ENCODE measurements at places on chromosomes 12 and 14.

DNA sequence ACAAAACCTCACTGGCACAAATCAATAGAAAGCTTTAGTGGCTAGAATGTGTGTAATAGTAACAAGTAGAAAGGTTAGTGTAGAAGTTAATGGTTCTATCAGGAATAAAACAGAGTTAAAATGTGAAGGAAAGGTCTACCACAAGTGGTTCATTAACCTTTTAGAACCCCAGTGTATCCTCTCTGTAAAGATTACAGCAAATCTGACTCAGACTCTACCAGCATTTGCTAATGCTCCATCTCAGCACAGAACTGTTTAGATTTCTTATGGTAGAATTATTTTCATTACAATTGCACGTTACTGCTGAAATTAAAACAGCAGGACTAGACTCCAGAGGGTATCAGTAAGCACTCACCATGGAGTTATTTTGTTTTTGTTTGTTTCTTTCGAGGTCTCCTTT lies 609.0 kb upstream of the LMO3 start:
- DNase-seq = no peak

DNA sequence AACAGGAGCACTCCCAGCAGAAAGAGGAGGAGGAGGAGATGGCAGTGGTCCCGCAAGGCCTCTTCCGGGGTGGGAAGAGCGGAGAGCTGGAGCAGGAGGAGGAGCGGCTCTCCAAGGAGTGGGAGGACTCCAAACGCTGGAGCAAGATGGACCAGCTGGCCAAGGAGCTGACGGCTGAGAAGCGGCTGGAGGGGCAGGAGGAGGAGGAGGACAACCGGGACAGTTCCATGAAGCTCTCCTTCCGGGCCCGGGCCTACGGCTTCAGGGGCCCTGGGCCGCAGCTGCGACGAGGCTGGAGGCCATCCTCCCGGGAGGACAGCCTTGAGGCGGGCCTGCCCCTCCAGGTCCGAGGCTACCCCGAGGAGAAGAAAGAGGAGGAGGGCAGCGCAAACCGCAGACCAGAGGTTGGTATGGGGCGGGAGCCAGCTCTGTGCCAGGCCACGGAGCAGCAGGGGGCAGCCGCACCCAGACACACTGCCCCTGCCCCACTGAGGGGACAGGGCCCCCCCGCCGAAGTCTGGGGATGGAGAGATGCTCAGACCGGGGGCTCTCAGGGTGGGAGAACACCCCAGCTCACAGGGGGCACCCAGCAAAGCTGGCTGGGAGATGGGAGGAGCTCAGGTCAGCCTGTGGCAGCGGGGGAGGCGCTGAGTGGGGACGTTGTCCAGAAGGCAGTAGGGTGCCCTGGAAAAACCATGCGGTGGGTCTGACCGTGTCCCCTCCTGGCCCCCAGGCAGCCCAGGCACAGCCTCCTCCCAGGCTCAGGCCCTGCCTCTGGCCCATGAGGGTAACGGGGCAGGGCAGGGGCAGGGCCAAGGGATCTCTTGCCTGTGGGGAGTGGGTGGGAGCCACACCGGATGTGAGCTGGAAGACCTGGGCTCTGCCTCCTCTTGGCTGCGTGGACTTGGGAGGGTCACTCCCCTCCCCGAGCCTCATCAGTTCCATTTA lies 9.8 kb downstream of the CHGA start:
- DNase-seq = no peak

DNA sequence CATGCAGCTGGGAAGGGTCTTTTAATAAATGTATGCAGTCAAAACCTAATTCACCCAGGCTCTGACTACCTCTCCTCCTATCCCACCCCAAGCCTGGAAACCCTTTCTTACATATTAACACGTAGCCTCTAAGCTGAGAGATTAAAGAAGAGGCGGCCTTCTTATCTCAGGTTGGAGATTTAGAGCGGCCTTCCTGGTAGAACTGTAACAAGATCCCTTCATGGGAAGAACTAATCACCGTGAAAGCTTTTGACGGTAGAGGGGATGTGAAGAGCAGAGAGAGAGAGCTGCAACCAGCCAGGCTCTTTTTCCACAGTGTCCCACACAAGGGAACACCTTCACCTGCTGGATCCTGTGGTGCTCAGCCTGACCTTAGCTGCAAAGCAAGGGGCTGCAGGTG lies 367.4 kb downstream of the MED13L start:
- no peak for DNase-seq

- DNase-seq = no peak
Measured at GRCh38 chr14:79997509-79998208, 213.6 kb downstream of the DIO2 start.

DNA sequence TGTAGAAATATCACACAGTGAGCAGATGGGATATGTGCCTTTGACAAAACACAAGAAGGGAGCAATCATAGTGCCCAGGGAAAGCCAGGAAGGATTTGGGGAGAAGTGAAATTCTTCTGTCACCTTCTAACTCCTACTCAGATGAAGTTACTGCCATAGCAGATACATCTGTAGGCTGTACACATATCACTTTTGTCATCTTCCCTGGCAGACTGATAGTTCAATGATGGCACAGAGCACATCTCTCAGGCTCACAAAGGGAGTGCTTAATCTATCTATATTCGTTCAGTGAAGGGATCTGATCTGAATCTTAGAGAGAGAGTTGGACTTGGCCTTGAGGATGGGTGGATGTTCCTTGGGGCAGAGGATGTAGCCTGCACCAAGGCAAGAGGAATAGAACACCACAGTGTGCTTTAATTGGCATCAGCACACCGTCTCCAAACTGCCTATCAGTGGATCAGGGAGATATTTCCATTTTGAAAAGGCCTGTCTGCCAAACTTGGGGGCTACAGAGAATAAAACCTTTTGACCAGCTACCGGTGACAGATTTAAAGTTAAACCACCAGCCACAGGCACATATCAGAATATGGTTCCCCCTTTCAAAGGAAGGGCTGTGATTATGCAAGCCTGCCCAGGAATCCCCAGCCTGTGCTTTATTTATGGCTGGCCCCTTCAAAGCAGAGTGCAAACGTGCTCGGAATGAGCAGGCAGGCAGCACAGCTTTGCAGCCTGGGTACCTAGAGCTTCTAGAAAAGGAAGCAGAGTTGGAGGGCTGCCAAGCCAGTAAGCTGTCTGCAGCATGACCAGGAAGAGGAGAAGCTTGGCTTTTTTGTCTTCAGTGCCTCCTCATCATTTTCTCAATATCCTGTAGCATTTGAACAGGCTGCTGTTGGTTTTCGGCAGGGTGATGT lies 165.5 kb upstream of the DYRK2 start:
- peak; percentile 49 for DNase-seq

DNA sequence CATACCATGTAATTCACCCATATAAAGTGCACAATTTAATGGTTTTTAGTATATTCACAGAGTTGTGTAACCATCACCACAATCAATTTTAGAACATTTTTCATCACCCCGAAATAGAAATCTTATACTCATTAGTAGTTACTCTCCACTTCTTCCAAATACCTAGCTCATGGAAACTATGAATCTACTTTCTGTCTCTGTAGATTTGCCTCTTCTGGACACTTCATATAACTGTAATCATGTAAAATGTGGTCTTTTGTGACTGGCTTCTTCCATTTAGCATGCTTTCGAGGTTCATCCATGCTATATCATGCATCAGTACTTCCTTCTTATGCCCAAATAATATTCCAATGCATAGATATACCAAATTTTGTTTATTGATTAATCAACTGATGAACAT lies 10.8 kb downstream of the DNAI7 start:
- DNase-seq = no peak

DNA sequence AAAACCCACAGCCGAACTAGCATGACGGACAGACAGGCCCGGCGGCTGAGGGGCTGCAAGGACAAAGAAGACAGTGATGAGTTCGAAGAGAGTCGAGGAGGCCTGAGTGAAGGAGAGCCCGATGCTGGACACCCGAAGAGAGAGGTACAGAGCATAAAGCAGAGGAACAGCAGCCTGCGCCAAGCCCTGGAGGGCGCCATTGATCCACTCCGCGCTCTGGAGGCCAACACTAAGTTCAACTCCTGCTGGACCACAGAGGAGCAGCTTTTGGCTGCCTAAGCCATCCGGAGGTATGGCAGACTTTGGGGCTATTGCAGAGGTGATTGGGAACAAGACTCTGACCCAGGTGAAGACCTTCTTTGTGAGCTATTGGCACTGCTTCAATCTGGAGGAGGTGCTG lies 7.8 kb upstream of the PLXNC1 start:
- no peak for DNase-seq

DNA sequence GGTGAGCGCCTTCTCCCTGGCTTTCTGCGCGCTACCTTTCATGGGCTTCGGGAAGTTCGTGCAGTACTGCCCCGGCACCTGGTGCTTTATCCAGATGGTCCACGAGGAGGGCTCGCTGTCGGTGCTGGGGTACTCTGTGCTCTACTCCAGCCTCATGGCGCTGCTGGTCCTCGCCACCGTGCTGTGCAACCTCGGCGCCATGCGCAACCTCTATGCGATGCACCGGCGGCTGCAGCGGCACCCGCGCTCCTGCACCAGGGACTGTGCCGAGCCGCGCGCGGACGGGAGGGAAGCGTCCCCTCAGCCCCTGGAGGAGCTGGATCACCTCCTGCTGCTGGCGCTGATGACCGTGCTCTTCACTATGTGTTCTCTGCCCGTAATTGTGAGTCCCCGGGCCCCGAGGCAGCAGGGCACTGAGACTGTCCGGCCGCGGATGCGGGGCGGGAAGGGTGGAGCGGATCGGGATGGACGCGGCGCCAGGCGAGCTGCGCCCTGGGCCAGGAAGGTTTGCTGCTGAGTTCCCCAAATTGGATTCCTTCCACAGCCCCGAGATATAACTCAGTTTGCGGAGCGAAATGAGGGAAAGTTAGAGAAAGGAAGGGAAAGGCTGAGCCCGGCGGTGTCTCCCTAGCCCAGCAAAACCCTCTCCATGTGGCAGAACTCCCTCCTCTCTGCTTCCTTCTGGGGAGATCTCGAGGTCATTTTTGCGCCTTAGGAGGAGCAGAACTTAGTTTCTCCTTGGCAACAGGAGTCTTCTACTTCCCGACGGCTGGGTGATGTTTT lies 972 bp downstream of the PTGDR start:
- DNase-seq = no peak

DNA sequence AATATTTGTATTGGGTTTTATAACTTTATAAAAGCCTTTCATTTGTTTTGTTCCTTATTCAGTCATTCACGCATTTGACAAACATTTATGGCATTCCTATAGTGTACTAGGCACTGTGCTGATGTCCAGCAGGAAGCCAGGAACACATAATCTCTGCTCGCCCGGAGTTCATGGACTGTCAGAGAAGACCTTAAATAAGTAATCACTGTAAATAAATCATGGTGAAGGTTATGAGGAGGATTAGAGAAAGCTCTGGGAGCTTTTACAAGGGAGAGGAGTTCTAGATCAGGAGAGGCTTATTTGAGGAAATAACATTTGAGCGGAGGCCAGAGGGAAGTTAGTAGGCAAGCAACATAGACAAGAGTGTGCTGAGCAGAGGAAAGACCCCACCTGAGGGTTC lies 1.4 kb upstream of the RDH11 start:
- DNase-seq = no peak

- no peak for DNase-seq
Measured at GRCh38 chr14:94139006-94139405, 9.6 kb upstream of the IFI27L2 start.

DNA sequence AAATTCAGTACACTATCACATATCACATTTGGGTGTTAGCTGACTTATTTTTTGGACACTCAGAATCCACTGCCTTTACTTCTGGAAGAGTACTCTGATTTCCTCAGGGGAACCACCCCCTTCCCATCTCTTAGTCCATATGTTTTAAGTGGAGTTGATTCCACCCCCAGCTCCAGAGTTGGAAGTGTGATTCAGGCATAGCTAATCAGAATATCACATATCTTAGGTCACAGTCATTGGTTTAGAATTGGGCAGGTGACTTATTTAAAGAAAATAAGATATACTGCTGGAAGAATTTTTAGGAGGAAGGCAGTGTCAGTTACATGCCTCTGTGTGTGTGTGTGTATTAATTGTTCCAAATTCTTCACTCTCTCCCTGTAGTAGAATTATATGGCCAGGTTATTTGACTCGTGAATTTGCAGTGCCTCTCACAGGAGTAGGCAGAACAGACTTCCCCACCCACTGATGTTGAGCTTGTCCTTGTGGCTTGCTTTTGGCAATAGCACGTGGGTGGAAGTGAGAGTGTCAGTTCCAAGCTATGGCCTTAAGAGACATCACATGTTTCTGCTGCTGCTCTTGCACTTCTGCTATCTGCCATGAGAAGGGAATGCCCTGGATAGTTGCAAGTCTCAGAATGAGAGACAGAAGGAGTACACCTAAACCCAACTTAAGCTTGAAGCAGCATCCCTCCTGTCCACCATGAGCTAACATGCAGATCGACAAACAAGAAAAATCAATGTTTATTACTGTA lies 6.4 kb upstream of the GAS2L3 start:
- DNase-seq = no peak

DNA sequence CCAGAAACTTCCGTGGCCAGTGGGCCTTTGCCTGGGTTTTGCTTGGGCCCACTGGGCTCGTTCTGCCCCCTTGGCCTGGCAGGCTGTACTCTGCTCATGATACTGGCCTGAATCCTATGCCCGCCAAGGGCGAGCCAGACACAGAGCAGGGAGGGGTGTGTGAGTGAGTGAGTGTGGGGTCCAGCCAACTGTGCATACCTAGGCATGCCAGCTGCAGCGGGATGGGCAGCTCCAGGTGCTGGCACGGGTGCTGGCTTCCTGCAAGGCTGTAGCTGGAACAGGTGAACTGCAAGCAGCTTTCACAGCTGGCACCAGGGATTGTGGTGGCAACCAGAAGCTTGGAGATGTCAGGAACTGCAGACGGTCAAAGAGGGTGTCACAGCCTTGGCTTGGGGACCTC lies 1276.4 kb downstream of the SLC16A7 start:
- no peak for DNase-seq

DNA sequence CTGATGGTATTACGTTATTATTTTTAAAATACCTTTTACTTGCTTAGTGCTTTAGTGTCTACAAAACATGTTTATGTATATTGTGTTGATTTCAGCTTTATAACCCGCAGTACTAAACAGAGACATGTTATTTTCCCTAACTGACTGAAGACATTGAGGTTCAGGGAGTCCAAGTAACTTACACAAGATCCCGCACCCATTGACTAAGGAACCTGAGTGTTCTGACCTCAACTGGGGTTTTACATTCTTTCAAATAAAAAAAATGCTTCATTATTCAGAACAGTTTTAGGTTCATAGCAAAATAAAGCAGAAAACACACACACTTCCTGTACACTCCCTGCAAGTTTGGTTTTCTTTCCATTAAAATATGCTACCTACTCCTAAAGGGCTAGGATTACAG lies 60.4 kb upstream of the METAP2 start:
- DNase-seq = no peak

- DNase-seq = no peak
Measured at GRCh38 chr12:70963081-70963660, 42.6 kb upstream of the PTPRR start.

GRCh38 chr14:80455031-80455430 lies 243.7 kb upstream of the DIO2 start:
- no peak for DNase-seq

DNA sequence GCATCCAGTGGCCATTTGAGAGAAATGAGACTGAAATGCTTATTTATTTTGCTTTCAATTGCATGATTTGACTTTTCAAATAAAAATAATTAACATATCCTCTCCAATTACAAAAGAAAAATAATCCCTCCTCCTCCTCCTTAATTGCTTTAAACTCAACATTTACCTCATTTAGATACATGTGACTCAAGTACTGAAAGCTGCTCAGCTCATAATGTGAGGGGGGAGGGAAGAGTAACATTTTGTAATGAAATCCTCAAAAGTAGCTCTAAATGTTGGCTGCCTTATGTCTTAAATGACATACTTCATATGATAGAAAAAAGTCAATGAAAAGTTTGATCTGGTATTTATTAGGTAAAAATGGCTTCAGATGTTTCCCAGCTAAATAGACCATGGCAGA lies 29.0 kb downstream of the DACT1 start:
- no peak for DNase-seq
